ENCODE measurements at places on chromosomes 2 and 18.

DNA sequence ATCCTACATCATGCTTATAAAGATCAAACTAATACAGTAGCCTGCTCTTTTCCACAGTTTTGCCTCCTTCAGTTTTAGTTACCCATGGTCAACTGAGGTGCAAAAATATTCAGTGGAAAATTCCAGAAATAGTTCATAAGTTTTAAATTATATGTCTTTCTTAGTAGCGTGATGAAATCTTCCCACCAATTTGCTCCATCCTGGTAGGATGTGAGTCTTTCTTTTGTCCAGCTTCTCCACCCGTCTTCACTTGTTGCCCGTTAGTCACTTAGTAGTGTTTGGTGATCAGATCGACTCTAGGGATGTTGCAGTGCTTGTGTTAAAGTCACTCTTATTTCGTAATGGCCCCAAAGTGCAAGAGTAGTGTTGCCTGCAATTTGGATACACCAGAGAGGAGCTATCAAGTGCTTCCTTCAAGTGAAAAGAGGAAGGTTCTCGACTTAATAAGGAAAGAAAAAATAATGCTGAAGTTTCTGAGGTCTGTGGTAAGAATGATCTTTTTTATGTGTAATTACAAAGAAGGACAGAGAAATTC, 57.0 kb downstream of the CEP192 start:
- H3K4me3 ChIP-seq, result no peak overlapping the region
- no peaks in the 10 kb centered on the region for H3K4me1 ChIP-seq
- H3K27ac ChIP-seq, result no peak overlapping the region
- DNase-seq, result no peak
- peaks cover 11% of the 10 kb centered on the region for H3K36me3 ChIP-seq

GRCh38 chr2:33033606-33034081, 86.9 kb downstream of the LTBP1 start:
- H3K27me3 ChIP-seq, result no peaks in the 10 kb centered on the region
- DNase-seq, result no peak
- no peak overlapping the region for H3K4me3 ChIP-seq
- H3K36me3 ChIP-seq, result no peaks in the 10 kb centered on the region
- H3K27ac ChIP-seq, result no peak overlapping the region

DNA sequence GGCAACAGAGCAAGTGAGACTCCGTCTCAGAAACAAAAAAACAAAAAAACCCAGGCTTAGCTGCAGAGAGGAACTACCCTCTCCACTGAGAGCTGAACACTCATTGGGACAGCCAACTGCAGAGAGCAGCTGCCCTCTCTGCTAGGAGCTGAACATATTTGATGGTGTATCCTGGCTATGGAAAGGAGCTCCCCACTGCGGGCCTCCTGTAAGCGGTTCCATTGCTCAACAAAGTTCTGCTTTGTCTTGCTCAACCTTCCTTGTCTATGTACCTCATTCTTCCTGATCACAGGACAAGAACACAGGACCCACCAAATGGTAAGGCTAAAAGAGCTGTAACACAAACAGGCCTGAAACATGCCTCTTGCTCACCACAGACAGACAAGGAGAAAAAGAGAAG, 246.3 kb upstream of the LRRTM4 start:
- DNase-seq, result no peak
- H3K4me3 ChIP-seq, result no peak overlapping the region

DNA sequence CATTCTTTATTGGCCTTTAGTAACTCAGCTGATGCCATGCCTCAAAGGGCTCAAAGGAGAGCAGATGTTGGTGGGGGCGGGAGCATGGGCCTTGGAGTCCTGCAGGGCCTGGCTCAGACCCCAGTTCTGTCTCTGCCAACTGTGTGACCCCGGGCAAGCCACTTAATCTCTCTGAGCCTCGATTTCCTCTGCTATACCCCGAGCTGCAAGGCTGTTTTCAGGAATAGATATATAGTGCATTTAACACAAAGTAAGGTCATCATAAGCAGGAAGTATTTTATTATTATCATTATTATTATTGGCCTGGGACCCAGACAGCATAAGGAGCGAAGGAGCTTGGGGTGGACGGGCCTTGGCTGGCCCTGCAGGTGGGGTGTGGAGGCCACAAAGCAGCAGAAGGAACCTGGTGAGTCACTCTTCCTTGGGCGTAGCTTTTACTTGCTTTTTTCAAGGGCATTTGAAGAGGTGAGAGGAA, 162.7 kb downstream of the INHBB start:
- H3K36me3 ChIP-seq, result no peaks in the 10 kb centered on the region
- H3K4me3 ChIP-seq, result no peak overlapping the region
- DNase-seq, result no peak
- no peaks in the 10 kb centered on the region for H3K27me3 ChIP-seq
- no peak overlapping the region for H3K27ac ChIP-seq
- H3K4me1 ChIP-seq, result no peaks in the 10 kb centered on the region

All from trophoblast cell (in vitro differentiated cells and primary cell).